HS-27A (cell line): ENCODE measurements at places on chromosomes 16 and 17.

GRCh38 chr17:538181-538973 lies 176.3 kb downstream of the VPS53 start:
- DNase-seq: no peak

DNA sequence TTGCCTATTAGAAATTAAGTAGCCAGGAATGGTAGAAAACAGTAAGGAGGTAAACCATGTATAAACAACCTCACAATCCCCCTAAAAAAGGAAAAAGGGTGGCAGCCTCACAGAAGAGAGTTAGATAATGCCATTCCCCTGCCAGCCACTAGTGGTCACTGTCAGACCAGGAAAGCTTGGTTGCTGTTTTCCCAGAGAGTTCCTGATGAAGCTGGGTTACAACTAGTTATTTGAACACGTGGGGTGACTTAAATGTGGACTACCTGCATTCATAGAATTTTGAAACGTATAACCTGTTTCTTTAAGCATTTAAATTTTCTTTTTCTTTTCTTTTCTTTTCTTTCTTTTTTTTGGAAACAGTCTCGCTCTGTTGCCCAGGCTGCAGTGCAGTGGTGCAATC lies 5.8 kb downstream of the GPRC5C start:
- DNase-seq: no peak

DNA sequence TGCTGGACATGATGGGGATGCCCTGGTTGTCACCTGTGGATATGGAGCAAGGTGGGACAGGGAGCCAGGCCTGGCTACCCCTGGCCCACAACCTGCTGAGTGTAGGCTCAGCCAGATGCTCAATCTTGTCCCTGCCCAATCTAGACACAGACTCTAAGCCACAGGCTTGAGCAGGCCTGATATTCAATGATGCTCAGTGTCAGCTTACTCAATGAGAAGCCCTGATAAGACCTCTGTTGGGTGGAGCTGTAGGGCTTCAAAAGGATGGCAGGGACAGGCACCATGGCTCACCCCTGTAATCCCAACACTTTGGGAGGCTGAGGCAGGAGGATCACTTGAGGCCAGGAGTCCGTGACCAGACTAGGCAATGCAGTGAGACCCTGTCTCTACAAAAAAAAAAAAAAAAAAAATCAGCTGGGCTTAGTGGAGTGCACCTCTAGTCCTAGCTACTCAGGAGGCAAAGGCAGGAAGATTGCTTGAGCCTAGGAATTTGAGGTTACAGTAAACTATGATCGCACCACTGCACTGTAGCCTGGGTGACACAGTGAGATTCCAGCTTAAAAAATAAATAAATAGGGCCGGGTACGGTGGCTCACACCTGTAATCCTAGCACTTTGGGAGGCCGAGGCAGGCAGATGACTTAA lies 3.4 kb downstream of the LCAT start:
- no peak for DNase-seq

- DNase-seq: no peak
Observed at GRCh38 chr16:54317101-54317611, 30.6 kb upstream of the IRX3 start.

- DNase-seq: no peak
Observed at GRCh38 chr16:56460101-56460500, 8.7 kb downstream of the OGFOD1 start.

DNA sequence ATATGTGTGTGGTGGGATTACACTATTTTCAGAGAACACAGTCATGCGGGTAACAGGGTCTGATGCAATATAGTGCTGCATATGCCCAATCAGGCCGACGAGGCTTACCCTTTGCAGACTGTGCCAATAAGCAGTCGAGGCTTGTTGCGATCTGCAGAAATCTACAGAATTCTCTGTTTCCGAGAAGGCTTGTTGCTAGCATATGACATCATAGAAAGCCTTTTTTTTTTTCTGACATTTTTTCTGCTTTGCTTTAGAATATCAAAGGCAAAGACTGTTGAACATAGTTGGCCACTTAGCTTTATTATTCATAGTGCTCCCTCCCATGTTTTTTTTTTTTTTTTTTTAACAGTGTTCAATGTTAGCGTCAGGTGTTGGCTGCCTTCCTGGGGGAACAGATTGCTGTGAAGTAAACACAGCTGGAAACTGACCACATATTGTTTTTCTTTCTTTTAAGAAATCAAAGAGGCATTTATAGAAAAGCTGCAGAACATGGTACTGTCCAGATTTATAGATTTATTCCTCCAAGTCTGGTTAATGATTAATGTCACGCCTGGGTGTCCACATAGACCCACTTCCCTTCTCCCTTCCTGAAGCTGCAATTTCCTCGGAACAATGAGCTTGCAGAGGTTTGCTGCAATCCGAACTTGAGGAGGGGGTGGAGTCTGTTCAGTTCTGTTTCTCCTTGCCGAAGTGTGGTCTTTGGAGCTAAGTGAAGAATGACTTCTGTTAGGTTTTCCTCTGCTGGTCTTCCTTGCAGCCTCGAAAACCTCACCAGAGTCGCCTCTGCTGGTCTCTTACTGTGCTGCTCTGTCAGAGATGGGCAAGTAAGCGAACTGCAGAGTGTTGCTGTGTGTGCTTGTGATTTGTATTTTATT lies 87.3 kb downstream of the MAP2K6 start:
- DNase-seq: no peak

DNA sequence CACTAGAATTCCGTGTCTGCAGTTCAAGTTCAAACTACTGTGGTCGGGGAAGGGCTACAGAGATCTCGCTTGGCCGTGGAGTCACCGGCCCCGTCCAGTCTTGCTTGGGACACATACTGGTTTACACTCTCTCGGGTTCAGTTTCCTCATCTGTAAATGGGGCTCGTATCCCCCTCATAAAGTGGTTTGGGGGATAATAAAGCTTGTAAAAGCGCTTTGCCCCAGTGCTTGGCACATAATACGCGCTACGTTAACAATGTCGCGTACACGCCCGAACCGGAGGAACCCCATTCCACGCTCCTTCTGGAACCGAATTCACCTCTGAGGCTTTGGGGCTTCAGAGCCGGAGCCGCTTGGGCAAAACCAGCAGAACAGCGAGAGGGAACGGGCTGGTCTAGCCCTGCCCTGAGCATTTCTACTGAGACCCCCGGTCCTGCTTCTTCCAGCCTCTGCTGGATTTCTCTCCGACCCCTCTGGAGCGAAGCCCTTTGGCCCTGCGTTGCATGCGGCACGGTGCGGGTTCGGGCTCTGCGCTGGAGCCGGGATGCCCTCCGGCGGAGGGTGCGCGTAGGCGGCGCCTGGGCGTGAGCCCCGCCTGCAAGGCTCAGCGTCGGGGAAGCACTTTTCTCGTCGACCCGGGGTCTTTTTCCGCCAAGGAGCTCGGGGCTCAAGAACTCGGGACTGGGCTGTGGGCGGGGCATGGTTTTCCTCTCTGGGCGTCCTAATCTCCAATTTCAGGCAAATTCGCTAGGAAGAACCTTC lies 26.1 kb upstream of the HOXB13 start:
- no peak for DNase-seq
